ENCODE measurements at places on chromosomes 6 and 20.

DNA sequence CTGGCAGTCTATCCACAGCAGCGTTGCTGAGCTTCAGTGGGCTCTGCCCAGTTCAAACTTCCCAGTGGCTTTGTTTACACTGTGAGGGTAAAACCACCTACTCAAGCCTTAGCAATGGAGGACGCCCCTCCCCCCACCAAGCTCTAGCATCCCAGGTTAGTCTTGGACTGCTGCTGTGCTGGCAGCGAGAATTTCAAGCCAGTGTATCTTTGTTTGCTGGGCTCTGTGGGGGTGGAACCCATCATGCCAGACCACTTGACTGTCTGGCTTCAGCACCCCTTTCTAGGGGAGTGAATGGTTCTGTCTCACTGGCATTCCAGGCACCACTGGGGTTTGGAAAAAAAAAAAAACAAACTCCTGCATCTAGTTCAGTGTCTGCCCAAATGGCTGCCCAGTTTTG lies 249.7 kb upstream of the SYNCRIP start:
- no peak for DNase-seq

DNA sequence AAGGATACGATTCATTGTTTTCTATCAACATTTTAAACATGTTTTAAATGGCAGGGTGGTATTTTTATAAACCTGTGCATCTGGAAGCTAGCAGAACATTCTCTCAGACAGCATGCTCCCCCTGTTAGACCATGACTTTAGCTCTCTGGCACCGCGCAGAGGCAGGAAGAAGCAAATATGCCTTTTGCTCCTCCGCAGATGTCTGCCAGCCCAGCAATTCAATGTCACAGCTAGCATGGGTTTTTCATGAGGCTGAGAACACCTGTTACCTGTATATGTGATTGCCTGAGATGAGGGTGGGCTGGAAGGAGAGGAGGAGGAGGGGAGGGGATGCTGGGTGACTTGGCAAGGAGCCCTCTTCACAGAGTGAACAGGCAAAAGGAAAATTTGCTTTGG lies 6.7 kb downstream of the MTCH1 start:
- DNase-seq: no peak

- DNase-seq: no peak
Measured at GRCh38 chr20:62171245-62171644, 11.6 kb upstream of the MTG2 start.

GRCh38 chr6:42378536-42378935 lies 73.2 kb downstream of the TRERF1 start:
- no peak for DNase-seq

- no peak for DNase-seq
Measured at GRCh38 chr6:158050955-158051354, 69.3 kb downstream of the SYNJ2 start.

- no peak for DNase-seq
Measured at GRCh38 chr20:18052856-18053255, 4.9 kb downstream of the OVOL2 start.

GRCh38 chr6:18684343-18684742 lies 297.2 kb downstream of the RNF144B start:
- no peak for DNase-seq

DNA sequence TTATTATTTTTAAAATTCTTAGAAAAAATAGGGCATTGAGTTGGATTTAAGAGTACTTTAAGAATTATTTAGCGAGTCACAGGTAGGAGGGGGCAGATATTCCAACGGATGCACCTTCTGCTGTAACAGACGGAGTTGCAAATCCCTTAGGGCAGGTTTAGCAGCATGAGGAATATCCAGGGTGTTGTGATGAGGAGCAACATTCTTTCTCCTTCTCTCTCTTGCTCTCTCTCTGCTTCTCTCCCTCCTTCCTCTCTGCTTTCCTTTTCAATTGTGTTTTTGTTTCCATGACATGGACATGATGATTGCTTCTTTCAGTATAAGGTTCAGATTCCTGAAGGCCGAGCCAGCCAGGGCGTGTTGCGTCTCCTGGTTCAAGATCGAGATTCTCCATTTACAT lies 28.9 kb downstream of the CDH26 start:
- DNase-seq: no peak

DNA sequence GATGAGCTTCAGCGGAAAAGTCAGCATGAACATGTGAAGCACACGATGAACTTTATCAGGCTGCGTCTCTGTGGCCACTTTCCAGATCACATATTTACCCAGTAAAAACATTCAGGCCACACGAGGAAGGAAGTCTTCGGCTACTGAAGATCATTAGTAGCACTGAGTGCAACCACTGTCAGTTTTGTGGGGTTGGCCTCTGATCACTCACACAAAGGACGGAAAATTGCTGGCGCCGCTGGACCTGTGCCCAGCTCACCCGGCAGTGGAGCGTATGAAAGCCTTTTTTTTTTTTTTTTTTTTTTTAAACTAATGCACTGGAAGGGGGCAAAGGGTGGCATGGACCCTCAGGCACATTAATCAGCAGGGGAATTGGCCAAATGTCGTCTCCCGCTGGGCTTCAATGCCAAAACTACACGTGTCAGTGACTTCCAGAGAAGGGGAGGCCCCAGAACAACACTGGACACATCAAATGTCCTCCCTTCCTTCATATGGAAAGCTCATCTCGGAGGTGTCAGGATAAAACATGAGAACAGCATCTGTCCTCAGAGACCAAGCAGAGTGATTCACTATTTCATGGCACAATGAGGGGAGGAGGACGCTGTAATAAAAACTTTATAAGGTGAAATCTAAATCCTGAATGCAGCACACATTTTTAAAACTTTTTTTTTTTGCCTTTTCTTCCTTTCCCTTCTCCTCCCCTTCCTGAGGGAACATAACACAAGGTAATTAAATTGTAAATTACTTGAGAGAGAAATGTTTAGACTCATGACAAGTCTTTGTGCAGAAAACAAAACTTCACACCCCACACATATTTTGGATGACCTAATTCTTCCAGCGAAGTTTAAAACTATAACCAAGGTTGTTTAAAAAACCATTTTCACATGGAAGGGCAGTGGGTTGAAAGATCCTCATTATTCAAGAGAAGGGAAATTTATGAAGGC lies 223.4 kb downstream of the FOXC1 start:
- no peak for DNase-seq

GRCh38 chr6:23659125-23659524 lies 466.9 kb upstream of the NRSN1 start:
- no peak for DNase-seq

DNA sequence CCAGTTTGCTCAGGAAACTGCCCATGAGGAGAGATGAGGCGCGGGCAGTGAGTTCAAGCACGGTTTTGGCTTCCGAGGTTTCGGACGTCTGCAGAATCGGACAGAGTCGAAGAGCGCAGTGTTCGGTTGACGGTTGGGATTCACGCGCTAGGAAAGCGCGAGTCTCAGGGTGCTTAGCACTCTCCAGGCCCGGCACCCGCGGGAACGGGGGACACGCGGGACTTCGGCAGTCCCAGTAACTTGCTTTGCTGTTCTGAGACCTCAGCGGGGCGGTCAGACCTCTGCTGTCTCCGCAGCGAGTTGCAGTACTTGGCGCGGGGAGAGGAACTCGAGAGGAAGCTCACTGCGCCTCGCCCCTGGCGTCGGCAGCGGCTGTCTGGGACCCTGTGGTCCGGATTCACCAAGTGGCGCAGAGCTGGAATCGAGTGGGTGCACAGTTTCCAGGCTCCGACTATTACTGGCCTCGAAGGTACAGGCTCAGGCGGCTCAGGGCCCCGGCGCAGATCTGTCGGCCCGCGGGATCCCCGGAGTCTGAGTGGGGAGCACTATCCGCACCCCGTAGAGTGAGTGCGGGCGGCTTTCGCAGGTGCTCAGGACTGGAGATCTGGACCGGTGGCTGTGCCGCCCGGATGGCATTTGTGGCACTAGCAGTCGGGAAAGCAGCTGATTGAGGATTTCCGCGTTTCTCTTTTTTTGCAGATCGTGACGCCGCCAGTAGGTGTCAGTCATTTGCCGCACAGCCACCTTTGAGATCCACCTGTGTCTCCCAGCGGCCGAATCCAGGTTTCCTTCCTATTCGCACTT lies at the start of gene POM121L2:
POM121L2 (minus strand) TSS at position 128 of the 804 bp plus-strand sequence; CDS start at position 25, 103 bp downstream.
- DNase-seq: peak; percentile 42

DNA sequence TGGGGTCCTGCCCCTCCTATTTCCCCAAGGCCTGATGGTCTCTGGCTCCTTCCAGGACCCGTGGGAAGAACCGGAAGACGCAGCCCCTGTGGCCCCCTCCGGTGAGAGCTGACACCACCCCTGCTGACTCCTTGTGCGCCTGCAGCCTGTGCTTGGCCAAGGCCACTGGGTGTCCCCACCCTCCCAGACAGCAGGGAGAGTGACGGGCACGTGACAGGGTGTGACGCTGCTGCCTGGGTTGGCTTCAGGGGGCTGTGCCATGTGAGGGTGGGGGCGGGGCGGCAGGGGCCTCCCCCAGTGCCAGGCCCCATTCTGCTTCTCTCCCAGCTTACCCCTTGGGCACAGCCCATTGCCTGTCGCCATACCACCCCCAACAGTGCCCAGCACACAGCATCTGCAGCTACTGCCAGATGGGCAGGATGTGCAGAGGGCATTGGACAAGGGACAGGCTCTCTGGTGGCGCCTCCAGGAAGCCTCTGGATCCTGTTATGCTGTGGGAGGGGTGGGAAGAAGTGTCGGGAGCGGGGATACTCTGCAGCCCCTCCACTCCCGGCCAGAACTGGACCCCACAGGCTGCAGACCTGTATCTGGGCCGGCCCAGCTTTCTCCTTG lies 2.9 kb downstream of the BIRC7 start:
- no peak for DNase-seq

- peak; percentile 59 for DNase-seq
Measured at GRCh38 chr20:32536851-32537656, 48.1 kb downstream of the NOL4L start.

DNA sequence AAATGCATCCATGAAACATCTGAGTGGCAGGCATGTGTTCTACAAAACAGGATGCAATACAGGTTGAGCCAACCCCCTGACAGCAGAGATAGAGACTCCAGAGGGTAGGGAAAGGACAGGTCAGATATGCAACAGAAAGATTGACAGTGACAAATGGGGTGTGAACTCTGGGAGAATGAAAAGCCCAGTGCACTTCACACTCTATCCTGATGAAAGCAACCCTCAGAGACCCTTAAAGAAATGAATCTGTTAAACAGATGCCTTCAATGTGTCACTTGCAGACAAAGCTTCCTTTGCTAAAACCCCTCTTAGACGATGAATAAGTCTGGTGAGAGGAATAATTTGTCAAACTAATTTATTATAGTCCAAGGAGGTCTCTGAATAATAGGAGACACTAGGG lies 89.9 kb downstream of the RFPL4B start:
- DNase-seq: no peak

DNA sequence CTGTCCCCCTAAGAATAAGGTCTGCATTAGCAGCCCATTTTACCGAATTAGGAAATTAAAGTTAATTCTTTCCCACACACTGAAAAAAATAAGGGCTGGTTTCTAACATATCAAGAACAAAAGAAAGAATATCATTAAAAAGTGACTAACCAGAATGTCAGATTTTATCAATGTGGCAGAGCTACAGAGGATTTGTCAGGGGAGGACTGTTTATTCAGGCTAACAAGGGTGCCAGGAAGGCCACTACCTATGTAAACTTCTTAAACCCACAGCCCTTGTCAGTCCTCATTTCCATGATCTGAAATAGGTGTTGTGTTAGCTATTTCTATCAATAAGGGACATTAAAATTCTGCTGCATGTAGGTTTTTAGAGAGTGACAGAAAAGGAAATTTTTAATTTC lies 76.4 kb downstream of the BACH2 start:
- DNase-seq: no peak

- DNase-seq: no peak
Measured at GRCh38 chr6:146578054-146578453, 20.7 kb upstream of the ADGB start.

GRCh38 chr20:47597090-47597489 lies 95.4 kb downstream of the NCOA3 start:
- DNase-seq: no peak

DNA sequence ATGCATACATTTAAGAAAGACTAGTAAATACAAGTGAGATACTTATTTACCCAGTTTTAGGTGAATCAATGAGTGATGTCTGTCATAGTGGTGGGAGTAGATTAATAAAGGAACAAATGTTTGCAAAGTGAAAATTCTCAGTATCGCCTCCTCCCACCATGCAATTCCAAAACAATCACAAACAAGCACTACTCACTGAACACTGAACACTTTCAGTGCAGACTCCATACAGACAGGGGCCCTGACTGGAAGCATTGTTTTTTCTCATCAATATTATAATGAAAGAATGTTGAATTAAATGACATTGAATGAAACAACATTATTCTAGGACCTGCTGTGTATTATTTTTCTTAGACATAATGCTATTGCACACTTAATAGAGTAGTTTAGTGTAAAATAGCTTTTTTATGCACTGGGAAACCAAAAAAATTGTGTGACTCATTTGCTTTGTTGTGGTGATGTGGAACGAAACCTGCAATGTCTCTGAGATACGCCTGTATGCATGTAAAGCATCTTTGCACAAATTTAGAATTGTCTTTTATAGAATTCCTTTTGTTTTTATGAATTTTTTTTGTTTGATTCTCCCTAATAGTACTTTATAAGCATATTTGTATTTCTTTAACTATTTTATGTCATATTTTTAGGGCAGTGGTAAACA lies 317.5 kb downstream of the UTRN start:
- no peak for DNase-seq

- DNase-seq: no peak
Measured at GRCh38 chr6:107642861-107643328, 153.0 kb downstream of the SOBP start.

All from stimulated activated naive CD4-positive, alpha-beta T cell treated with Interleukin-2 at 50 U/mL for 16 hours (primary cell).